Activated T-cell treated with anti-CD3 and anti-CD28 coated beads, Interleukin-2, amount 50 U/mL, for 48 hours (primary cell): ENCODE measurements at places on chromosomes 11 and 22.

DNA sequence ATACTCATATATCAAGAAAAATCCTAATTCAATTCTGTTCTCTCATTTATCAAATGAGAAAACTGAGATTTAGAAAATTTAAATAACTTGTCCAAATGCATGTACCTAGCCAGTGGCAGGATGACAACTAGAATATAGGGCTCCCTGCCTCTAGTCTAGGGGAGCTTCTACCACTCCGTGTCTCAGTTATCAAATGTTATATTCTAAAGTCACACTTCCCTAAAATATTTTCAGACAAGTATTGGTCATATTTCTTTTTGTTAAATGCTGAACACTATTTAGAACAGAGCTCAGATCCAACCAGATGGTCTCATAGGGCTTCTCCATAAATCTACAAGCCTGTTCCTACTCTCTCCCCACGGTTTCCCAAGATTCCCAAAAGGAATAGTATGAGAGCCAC is 26.3 kb downstream of the KCNJ1 start:
- DNase-seq, result no peak

DNA sequence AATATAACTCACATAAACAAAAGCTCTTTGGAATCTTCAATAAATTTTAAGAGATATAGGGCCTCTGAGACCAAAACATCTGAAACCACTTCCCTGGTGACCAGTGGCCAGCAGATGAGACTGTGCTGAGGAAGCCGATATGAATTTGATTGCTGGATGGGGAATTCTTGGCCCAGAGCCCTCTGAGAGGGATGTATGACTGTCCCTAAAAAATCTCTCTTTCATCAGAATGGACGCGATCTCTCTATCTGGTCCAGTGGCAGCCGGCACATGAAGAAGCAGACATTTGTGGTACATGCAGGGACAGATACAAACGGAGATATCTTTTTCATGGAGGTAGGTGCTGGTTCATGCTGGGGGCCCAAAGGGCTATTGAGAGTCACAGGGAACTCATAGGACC is 37.5 kb downstream of the MYBPC3 start:
- DNase-seq, result no peak

- no peak for DNase-seq
These were observed 21.5 kb downstream of the ASCC2 start for GRCh38 chr22:29816539-29816938.

- no peak for DNase-seq
These were observed 27.6 kb upstream of the ZBTB16 start for GRCh38 chr11:114031967-114032320.

GRCh38 chr11:77082838-77083565 is 16.2 kb downstream of the CAPN5 start:
- DNase-seq, result peak; percentile 67

DNA sequence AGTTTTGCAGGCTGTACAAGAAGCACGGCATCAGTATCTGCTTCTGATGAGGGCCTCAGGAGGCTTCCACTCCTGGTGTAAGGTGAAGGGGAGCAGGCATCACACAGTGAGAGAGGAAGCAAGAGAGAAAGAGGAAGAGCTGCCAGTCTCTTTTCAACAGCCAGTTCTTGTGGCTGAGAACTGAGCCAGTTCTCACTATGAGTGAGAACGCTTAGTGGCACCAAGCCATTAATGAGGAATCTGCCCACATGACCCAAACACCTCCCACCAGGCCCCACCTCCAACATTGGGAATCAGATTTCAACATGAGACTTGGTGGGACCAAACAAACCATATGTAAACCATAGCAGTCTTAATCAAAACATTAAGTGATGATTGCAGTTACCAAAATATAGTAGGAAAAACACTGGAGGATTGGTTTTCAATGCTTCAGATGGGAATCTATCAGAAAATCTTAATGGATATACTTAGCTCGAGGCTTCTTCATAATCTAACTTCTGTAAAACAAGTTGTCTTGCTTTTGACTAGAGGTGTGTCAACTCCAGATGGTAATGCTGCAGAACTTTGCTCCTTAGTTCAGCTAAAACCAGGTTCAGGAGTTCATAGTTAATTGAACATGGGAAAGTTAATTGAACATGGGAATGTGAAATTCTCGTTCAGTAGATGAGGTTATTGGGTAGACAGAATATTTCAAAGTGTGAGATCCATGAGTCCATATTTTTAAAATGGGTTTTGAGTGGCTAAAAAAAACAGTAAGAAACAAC is 12.2 kb downstream of the FAR1 start:
- no peak for DNase-seq

GRCh38 chr11:106087815-106088435 is 10.5 kb downstream of the AASDHPPT start:
- DNase-seq, result peak; percentile 50

DNA sequence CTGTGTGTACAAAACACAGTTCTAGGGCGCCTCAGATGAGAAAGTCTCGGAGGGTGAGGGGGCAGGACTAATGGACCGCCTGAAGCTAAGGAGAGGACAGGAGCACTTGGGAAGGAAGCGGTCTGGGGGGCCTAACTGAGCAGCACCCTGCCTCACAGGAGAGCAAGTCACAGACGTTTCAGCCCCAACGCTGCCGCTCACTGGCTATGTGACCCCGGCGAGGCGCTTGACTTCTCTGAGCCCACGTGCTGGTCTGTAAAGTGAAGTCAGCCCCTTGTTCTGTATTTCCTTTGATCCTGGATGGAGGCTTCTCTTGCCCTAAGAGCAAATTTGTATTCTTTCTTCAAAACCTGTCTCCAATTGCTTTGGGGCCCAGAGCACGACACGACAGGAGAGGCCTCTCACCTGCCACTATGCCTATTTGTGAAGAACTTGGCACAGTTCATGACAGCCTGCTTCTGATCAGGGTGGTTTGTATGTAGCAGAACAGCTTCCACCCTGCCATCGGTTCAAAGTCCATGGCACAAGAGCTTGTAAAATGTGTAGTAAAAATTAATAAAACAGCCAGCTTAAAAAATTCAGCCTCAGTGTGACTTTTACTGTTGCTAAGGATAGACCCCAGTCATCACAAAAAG is 59.1 kb downstream of the WNT11 start:
- no peak for DNase-seq

DNA sequence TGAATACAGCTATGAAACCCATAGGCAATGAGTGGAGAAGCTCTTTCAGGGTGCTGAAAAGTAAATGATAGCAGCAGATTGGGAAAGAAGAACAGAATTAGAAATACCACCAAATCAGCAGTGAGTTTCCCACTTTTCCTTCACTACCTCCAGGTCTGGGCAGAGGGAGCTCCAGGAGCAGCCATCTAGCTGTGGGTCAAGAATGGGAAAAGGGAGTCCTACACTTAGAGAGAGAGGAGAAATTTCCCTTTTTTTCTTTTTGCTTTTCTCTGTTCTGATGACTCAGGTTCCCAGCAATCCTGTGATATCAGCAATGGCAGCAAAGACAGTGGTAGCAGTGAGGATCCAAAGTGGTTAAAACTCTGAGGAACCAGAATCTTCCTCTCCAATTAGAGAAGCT is 263.9 kb downstream of the NXPE2 start:
- DNase-seq, result no peak

GRCh38 chr22:20080776-20081654 is 974 bp downstream of the DGCR8 start:
- peak; percentile 49 for DNase-seq

DNA sequence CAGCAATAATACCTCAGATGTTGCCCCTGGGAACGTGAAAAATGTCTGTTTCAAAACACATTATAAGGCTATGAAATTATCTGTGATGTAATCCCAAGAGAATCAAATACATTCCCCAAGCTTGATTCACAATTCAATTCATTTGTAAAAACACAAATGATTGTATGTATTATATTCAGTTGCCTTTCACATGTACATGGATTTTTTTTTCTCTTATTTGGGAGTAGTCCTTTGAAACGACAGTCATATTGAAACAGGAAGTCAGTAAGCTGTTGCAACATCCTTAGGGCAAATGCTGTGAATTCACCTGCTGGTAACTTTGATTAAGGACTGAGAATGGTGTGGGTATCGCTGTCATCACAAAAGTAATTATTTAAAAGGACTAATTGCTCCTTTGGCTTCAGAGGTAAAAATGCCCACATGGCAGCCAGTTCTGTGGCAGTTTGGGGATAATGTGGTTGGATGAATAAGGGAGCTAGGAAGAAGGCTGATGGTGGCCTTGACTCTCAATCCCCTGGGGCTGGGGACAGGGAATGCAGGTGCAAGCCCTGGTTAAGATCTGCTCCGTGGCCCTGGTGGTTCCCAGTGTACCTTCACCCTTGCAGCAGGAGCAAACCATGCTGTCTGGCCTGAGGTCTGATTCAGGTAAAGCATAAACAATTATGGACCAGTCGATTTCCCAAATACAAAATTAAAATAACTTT is 13.2 kb downstream of the EHF start:
- DNase-seq, result no peak

- no peak for DNase-seq
These were observed 74.9 kb downstream of the SMCO4 start for GRCh38 chr11:93468290-93468689.

GRCh38 chr11:78318321-78319114 is 99.1 kb downstream of the GAB2 start:
- no peak for DNase-seq

DNA sequence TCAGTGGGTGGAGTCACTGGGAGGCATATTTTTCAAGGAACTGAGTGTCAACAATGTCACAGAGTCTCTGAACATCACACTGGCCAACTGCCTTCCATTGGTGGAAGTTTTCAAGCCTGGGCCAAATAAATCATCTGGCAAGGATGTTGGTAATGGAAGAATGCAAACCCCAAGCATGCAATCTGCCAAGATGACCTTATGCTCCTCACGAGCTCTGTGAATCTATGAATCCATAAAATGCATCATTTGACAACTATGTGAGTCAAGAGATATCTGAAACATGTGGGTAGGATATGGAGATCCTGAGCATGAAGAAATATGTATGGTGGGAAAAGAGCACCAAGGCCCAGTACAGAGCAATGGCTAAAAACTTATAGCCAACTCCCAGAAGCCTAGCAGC is 122.2 kb downstream of the PLEKHA7 start:
- DNase-seq, result no peak

DNA sequence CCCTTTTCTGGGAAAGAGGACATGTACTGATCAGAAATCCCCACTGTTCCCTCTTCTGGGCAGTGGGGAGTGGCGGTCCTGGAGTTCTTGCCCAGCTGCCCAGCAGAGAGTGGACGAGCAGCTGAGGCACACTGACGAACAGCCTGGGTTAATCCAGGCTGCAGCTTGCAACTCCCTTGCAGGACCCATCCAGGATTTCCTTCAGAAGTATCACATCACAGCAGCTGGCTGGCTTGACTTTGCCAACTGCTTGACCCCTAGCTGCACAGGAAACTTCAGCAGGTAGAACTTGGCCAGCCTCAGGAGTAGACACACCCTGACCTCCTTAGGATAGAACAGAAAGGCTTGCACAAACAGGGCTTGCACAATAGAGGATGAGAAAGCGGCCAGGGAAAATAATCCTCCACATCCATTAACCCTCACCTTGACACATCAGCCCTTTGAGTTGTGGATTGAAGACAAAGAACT is 27.9 kb upstream of the FZD4 start:
- DNase-seq, result no peak

DNA sequence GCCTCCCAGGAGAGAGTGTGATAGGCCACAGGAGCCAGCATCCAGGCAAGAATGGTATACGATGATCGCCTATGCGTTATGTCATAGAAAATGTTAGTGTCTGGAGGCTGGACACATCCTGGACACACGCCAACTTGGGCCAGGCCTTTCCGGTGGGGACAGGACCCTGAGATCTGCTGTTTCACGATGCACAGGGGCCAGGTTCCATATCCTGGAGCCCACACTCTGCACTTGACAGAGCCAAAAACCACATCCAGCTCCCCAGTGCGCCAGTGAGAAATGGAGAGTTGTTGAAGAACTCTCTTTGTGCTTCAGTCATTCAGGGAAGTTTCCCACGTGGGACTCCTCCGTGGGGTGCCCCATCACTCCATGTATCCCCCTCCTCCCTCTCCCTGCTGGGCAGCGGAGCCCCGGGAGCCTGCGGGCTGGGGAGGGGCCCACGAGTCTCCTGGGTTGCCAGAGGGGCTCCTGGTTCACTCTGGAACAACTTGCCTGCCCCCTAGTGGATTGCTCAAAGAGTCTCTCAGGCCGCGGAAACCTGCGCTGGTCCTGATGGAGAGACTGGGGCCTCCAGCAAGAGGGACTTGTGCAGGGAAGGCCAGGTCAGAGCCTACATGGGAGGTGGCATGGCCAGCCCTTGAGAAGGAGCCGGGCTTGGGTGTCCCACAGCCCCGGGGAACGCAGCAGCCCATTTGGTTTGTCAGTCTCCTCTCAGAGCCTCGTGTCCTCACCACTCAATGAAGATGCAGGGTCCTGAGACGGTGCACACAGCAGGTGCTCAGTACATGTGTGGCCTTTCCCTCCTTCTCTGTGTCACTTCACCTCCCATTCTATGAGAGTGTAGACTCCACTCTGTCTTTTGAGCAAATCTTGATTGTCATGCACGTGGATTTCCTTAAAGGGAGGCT is 10.2 kb upstream of the LRRC32 start:
- DNase-seq, result peak; percentile 81

DNA sequence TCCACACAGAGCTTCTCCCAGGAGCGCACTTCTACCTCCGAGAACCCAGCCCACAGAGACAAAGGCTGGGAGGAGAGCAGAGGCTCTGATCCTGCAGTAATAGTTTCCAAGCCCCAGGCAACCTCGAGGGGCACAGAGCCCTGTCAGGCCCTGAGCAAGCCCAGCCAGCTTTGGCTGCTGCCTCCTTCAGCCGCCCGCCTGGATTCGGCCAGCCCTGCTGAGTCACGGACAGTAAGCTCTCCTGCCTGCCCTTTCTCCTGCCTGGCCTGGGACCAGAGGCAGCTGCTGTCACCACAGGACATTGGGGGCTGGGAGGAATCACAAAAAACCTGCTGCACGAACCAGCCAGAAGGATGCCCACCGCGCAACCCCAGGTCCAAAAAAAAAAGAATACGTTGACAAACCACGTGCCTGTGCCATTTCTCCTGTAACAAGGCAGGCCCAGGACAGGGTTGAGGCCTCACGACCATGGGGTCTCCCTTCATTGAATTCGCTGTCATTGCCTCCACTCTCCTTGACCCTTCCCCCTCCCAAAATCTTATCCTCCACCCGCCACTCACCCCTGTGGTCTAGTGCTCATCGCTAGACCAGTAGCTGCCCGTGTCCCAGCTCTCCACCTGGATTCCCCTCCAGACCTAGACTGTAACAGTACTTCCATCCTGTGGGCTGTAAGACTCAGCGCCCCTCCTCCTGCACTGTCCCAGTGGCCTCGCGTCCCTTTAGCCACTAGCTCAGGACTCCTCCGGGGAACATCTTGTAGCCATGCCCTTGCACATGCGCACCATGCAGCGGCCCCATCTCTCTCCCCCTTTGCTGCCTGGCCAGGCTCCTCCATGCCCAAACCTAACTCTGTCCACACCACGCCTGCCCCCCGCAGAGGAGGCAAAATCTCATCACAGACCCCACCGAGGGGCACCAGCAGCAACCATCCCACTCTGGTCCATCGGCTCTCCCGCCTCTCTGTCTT is 7.4 kb upstream of the SLC22A12 start:
- no peak for DNase-seq

GRCh38 chr22:49551897-49552614 is 275.6 kb downstream of the BRD1 start:
- DNase-seq, result no peak

DNA sequence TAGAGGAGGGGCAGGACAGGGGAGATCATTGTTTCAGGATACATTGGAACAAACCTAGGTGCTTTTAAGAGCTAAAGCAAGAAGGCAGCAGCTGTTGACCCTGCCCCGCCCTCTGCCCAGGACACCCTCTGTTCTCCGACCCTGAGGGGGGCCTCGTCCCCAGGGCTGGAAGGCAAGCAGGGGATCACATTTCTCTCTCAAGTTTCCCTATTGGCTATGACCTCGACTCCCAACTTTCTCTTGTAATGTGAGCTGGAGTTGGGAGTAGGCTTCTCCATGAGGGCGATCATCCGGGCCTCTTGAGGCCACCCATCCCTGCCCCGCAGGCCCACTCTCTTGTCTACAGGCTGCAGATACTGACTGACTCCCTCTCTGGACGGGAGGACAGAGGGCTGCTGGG is 37.7 kb downstream of the DSCAML1 start:
- no peak for DNase-seq
